ENCODE measurements at places on chromosomes 2 and 18. TPM values are rescaled to one million over a fixed set of nuclear protein-coding genes. Genes with fewer than 3 reads are reported as not detected.
A peak's percentile ranks its signal among the peaks of the same experiment; 100 is the strongest.

GRCh38 chr18:59416818-59417217 is 57.8 kb upstream of the LMAN1 start:
- no peak for DNase-seq

ABCG5 gene
- total RNA-seq: not detected

DNA sequence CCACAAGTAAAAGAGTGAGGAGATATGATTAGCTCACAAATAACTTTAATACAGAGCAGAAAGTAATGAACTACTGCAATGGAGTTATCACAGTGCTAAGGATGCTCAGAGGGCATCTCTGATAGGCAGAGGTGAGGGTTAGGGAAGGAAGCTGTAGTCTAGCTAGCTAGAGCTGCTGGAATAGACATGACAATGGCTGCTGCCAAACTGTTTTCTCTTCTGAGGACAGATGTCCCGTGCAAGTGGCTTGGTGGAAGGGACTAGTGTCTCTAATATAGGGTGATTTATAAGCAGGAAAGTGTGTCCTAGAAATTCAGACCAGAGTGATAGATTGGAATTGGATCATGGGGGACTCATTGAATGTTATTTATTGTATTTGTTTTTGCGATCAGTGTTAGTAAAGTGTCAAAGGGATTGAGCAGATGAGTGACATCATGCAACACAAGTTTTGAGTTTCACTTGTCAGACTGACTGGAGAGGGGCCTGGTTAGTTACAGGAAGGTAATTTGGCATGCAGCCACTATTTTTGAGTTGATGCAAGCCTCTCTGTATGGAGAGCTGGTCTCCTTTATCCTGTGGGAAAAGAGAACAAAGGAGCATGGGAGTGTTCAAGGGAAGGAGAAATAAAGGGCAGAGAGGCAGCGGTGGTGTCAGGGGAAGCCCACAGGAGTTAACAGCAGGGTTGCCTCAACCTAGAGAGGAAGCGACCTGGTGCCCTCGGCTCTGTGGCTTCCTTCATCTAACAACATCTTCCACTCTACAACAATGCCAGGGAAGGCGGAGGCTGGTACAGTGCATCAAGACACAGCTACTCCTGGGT is 1.9 kb downstream of the CTLA4 start:
- peak; percentile 73 for DNase-seq

TRIM43 gene
- total RNA-seq: 0.23 TPM

- no peak for DNase-seq
These were observed 9.1 kb upstream of the TEX51 start for GRCh38 chr2:126889496-126890135.
